ENCODE measurements at places on chromosomes 3 and 15.

DNA sequence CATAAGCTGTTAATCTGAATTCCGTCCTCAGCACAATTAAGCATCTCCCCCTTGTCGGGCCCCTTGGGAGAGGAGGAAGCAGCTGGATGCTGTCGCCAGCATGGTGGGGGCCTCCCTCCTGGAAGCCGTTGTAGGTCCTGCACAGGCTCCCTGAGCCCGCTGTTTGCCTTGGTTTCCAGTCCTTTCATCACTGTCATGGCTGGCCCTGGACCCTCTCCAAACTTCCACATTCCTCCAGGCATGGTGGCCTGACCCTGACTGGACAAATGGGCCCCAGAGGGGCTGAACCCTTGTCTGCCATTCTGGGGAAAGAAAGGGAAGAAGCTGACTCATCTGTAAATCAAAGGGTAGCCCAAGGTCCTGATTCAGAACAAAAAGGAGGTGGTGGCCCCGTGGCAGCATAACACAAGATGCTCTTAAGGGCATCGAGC is 300.5 kb upstream of the LRRFIP2 start:
- DNase-seq: no peak

- DNase-seq: no peak
Observed at GRCh38 chr3:99720985-99721632, 82.7 kb downstream of the COL8A1 start.

DNA sequence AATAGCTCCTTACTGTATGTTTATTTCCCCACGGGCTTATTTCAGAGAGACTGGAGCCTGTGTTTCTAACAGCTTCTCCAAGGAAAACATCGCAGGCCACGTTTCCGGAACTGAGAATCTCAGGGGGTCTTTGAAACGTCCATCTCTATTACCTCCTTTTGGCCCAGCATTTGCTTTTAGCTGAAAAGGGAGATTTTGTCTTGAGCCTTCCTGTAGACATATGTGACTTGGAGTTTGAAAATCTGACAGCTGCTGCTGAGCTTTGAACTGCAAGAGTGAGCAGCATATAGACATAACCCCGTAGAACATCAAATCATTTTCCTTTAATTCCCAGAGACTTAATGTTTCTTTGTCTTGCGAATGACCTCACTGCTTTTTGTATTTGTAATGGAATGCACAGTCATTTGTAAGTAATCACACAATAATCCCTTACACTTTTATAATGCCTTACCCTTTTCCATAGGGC is 54.6 kb downstream of the LPP start:
- DNase-seq: no peak

- no peak for DNase-seq
Observed at GRCh38 chr3:183514021-183514420, 41.5 kb downstream of the KLHL6 start.

- no peak for DNase-seq
Observed at GRCh38 chr3:196141052-196141865, 59.4 kb upstream of the TFRC start.

DNA sequence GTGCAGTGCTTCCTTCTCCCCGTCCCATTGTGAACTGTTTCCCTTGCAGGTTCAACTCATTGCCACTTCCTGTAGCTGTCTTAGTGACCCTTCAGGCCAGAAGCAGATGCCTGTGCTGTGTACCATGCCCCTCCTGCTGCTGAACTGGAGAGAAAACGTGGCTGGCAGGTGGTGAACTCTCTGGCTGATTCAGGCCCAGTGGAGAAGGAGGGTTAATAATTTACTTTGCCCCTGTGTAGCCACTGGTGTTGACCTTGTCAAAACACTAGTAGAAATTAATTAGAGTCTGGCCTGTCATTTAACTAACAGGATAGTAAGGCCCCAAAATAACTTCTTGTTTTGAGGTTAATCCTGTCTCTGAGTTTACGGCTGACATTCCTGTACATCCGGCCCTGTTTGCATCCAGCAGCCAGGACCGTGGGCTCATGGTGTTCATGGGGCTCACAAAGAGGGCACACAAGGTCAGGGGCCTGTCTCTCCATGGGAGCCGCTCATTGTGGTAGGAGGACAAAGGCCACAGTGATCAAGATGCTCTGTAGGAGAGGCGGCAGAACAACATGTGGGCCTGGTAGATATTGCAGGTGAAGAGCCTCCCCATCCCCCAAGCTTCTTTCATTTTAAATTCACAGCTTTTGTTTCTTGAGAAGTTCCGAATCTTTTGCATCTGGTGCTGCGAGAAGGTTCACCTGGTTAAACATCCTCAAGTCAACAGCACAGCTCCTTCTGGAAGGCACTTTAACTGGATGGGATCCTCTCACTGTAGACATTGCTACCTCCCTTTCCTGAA is 101.6 kb downstream of the CGNL1 start:
- DNase-seq: no peak

DNA sequence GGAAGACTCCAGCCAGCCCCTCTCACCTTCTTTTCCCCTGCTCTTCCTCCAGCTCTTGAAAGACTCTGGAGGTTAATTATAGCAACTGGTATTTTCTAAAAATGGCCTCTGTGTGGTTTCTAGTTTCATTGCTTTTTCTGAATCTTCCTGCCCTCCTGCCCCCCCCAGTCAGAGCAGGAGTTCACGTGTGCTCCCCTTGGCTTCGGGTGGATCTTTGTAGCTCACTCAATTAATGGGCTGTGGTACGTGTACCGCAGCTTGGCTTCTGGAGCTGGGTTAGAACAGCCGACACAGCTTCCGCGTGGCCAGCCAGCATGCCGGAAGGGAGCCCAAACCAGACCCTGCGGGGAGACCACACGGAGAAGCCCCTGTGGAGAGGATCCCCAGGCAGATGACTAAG is 31.5 kb downstream of the TM2D3 start:
- no peak for DNase-seq

GRCh38 chr3:105806359-105806758 is 62.5 kb downstream of the CBLB start:
- DNase-seq: no peak

GRCh38 chr15:76546805-76547204 is 210.2 kb downstream of the ISL2 start:
- no peak for DNase-seq

- DNase-seq: no peak
Observed at GRCh38 chr15:27681038-27681437, 418.1 kb downstream of the OCA2 start.

DNA sequence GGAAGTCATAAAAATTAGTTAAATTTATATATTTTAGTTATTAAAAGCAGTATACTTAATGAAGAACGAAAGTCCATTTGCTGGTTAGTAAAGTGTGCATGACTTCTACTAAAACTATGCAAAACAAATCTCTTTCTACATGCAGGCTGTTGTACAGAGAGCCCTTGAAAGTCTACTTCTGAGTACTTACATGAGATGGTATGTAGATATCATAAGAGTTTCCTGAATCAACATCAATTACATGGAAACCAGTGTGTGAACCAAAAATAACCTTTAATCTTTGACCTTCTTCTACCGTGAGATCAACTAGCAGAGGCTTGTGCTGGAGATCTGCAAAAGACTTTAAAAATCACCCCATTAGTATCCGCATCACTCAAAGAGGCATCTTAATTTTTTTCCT is 42.1 kb upstream of the SLC2A2 start:
- DNase-seq: no peak
